Activated T-helper 1 cell treated with anti-CD3 and anti-CD28 coated beads, Interleukin-12 subunit alpha, Interleukin-12 subunit beta, Interleukin-2, Interleukin-4 antibody, amounts not matched to agents 30 ng/mL and 10 ng/mL and 1 ng/mL, durations not matched to agents 14 hours and 24 hours and 36 hours (primary cell): ENCODE measurements at places on chromosomes 12 and 14. TPM values are rescaled to one million over a fixed set of nuclear protein-coding genes. Genes with fewer than 3 reads are reported as not detected.

GRCh38 chr14:102177161-102177560 lies 37.5 kb downstream of the WDR20 start:
- no peak overlapping the region for H3K27ac ChIP-seq

DNA sequence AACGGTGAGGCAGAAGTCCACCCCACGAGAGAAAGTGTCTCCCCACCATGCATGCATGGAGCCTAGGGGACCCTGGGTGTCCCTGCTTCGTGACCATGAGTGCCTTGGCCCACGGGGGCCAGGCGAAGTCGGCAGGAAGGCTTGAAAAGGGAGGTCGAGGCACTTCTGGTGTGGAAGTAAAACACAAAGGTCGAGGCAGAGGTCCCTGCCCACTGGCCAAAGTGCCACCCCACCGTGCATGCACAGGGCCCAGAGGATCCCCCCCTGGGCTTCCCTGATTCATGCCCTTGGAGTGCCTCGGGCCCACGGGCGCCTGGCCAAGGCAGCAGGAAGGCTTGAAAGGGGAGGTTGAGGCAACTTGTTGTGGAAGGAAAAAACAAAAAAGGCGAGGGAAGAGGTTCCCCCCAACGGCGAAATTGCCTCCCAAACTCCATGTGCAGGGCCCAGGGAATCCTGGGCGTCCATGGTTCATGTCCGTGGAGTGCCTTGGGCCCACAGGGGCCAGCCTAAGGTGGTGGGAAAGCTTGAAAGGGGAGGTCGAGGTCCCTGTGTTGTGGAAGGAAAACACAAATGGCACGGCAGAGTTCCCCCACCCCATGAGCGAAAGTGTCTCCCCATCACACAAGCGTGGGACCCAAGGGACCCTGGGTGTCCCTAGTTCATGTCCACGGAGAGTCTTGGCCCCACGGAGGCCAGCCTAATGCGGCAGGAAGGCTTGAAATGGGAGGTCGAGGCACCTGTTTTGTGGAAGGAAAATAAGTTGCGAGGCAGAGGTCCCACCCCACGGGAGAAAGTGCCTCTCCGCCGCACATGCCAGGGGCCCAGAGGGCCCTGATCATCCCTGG lies 372.1 kb downstream of the ALG10 start:
- no peaks in the 10 kb centered on the region for H3K4me1 ChIP-seq
- no peak overlapping the region for H3K4me3 ChIP-seq
- H3K27ac ChIP-seq, result no peak overlapping the region

DNA sequence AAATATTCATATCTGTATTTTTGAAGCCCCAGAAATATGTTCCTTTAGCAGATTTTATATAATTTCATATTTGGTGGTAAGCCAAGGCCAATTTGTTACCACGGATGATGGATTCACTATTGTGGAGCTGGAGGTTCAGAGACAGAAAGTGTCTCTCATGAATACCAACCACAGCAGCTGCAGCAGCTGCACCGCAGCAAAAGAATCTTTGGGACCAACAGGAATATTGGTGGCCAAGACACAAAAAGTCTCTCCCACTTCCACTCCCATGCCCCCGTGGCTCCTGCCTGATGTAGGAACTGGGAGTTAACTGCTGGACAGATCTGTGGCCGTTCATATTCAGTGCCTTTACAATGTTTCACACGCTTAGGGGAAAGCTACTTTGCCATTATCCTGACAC lies 155.3 kb downstream of the ADAMTS20 start:
- DNase-seq, result no peak
- H3K27me3 ChIP-seq, result no peaks in the 10 kb centered on the region
- no peaks in the 10 kb centered on the region for H3K36me3 ChIP-seq
- no peak overlapping the region for H3K4me3 ChIP-seq
- no peaks in the 10 kb centered on the region for H3K4me1 ChIP-seq

GRCh38 chr14:92247947-92248346 lies 75.0 kb upstream of the SLC24A4 start:
- peaks cover 7% of the 10 kb centered on the region for H3K4me1 ChIP-seq
- no peaks in the 10 kb centered on the region for H3K36me3 ChIP-seq
- H3K4me3 ChIP-seq, result no peak overlapping the region
- no peak for DNase-seq
- no peak overlapping the region for H3K27ac ChIP-seq

- H3K27ac ChIP-seq, result peak overlapping the region; percentile 63
- no peak for DNase-seq
- H3K36me3 ChIP-seq, result peaks cover 27% of the 10 kb centered on the region
- peak overlapping the region; percentile 25 for H3K4me3 ChIP-seq
- peaks cover 49% of the 10 kb centered on the region for H3K4me1 ChIP-seq
Observed at GRCh38 chr14:73290279-73290678, 53.0 kb downstream of the PAPLN start.

- peak overlapping the region; percentile 94 for H3K4me3 ChIP-seq
- peaks cover 3% of the 10 kb centered on the region for H3K27me3 ChIP-seq
- DNase-seq, result no peak
- no peaks in the 10 kb centered on the region for H3K36me3 ChIP-seq
Observed at GRCh38 chr14:102317564-102318248, 1.8 kb upstream of the ZNF839 start.

GRCh38 chr14:23562822-23563472 lies 4.6 kb downstream of the AP1G2 start:
- peaks cover 29% of the 10 kb centered on the region for H3K4me1 ChIP-seq
- peaks cover 57% of the 10 kb centered on the region for H3K36me3 ChIP-seq
- no peak overlapping the region for H3K4me3 ChIP-seq
- no peaks in the 10 kb centered on the region for H3K27me3 ChIP-seq
- H3K27ac ChIP-seq, result no peak overlapping the region
- DNase-seq, result peak; percentile 31

- H3K4me1 ChIP-seq, result no peaks in the 10 kb centered on the region
- DNase-seq, result no peak
- H3K27me3 ChIP-seq, result no peaks in the 10 kb centered on the region
- H3K27ac ChIP-seq, result no peak overlapping the region
Observed at GRCh38 chr14:45679853-45680252, 426.9 kb upstream of the MIS18BP1 start.

- H3K36me3 ChIP-seq, result no peaks in the 10 kb centered on the region
- no peak overlapping the region for H3K27ac ChIP-seq
- no peak overlapping the region for H3K4me3 ChIP-seq
- H3K4me1 ChIP-seq, result no peaks in the 10 kb centered on the region
Observed at GRCh38 chr12:60191271-60191670, 595.4 kb downstream of the SLC16A7 start.

- H3K27me3 ChIP-seq, result no peaks in the 10 kb centered on the region
- no peaks in the 10 kb centered on the region for H3K4me1 ChIP-seq
- no peak for DNase-seq
- H3K4me3 ChIP-seq, result no peak overlapping the region
- H3K36me3 ChIP-seq, result no peaks in the 10 kb centered on the region
Observed at GRCh38 chr12:66636771-66637170, 42.1 kb downstream of the GRIP1 start.

GRCh38 chr14:33433396-33433795 lies 494.7 kb downstream of the NPAS3 start:
- no peak overlapping the region for H3K4me3 ChIP-seq
- no peak for DNase-seq
- H3K27ac ChIP-seq, result no peak overlapping the region
- H3K27me3 ChIP-seq, result no peaks in the 10 kb centered on the region

- H3K4me3 ChIP-seq, result no peak overlapping the region
- no peak for DNase-seq
- peaks cover 16% of the 10 kb centered on the region for H3K27me3 ChIP-seq
- no peaks in the 10 kb centered on the region for H3K36me3 ChIP-seq
Observed at GRCh38 chr12:15716581-15716980, 72.6 kb downstream of the EPS8 start.

DNA sequence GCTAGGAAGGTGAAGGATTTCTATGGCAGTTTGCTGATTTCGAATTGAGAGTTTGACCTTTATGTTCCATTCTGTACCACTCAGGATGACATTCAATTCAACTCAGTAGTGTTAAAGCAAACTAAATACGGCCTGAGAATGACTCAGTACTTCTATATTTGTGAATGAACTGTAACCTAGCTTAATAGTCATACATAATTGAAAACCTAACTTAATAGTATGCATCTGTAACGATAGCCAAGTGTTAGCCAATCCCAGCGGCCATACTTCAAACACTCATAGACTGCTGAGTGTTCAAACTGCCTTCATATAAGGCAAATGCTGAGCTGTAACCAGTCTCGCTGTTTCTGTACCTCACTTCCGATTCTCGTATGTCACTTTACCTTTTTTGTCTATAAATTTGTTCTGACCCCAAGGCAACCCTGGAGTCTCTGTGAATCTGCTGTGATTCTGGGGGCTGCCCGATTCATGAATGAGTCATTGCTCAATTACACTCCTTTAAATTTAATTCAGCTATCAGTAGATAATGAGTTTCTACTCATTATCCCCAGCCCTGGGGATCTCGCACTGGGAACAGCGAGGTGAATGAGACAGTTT lies 98.5 kb upstream of the SLC24A4 start:
- no peak overlapping the region for H3K4me3 ChIP-seq
- peaks cover 17% of the 10 kb centered on the region for H3K27me3 ChIP-seq
- no peaks in the 10 kb centered on the region for H3K4me1 ChIP-seq
- H3K27ac ChIP-seq, result no peak overlapping the region

- peak; percentile 80 for DNase-seq
- H3K27ac ChIP-seq, result peak within 1 kb of the TSS; percentile 86
- peak within 1 kb of the TSS; percentile 93 for H3K4me3 ChIP-seq
- peaks cover 1% of the 10 kb centered on the region for H3K27me3 ChIP-seq
Observed at GRCh38 chr14:58199726-58200479, at the start of gene ACTR10. Gene ACTR10 (plus strand): TSS chr14:58200149. CDS start chr14:58200218, 69 bp downstream.

DNA sequence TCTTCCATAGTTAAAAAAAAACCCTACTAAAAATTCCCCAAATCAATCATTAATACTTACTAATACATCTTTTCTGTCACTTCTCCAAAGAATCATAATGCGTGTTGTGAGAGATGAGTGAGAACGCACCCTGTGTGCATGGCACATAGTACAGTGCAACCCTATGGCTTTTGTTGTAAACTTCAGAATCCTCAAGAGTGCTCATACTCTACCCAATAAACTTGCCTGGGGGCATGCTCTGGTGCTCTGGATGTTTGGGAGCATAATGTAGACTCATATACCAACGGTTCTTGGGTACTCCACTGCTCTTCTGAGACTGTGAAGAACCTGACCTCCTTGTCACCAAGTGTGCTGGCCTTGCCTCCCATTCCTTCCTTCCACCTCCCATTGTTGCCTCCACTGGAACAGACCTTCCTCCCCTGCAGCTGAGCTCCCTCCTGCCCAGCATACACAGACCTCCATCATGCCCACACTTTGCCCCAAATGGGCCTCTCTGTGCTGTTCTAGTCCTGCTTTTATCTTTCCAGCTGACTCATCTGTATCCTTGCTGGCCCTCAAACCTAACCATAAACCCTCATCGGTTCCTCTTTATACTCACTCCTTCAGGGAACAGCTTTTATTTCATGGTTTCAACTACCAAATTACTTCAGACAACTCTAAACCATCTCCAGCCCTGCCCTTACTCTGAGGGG lies 8.9 kb downstream of the DCP1B start:
- H3K27me3 ChIP-seq, result no peaks in the 10 kb centered on the region
- H3K4me1 ChIP-seq, result peaks cover 23% of the 10 kb centered on the region
- peaks cover 30% of the 10 kb centered on the region for H3K36me3 ChIP-seq

Gene TIGAR
- total RNA-seq, result 14.4 TPM in 2 replicates

Gene SERPINA9
- total RNA-seq, result not detected in 2 replicates

Gene ACVRL1
- not detected in 2 replicates for total RNA-seq

Gene ATP2B1
- total RNA-seq, result 21.4 and 24.7 TPM in 2 replicates
